ENCODE measurements at places on chromosomes 4 and X.

- no peak for DNase-seq
Measured at GRCh38 chr4:23978002-23978401, 88.2 kb upstream of the PPARGC1A start.

GRCh38 chr4:139508581-139509237 is 47.3 kb downstream of the SETD7 start:
- no peak for DNase-seq

- no peak for DNase-seq
Measured at GRCh38 chr4:8860096-8860891, 11.3 kb downstream of the HMX1 start.

DNA sequence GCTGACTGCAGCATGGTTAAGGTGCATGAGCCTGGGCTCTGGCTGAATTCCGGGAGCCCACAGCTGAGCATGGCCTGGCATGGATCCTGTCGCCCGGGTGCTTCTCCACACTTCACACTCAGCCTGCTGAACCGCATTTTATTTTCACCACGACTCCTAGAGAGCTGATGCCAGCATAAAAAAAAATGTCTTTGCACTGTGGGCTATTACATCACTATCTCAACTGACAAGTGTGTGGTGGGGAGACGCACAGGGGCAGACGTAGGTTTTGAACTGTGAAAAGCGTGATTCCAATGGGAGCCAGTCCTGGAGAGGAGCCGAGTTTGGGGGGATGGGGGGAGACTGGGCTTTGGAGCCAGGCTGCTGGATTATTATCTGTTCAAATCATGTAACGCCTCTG is 36.8 kb downstream of the BCOR start:
- no peak for DNase-seq

DNA sequence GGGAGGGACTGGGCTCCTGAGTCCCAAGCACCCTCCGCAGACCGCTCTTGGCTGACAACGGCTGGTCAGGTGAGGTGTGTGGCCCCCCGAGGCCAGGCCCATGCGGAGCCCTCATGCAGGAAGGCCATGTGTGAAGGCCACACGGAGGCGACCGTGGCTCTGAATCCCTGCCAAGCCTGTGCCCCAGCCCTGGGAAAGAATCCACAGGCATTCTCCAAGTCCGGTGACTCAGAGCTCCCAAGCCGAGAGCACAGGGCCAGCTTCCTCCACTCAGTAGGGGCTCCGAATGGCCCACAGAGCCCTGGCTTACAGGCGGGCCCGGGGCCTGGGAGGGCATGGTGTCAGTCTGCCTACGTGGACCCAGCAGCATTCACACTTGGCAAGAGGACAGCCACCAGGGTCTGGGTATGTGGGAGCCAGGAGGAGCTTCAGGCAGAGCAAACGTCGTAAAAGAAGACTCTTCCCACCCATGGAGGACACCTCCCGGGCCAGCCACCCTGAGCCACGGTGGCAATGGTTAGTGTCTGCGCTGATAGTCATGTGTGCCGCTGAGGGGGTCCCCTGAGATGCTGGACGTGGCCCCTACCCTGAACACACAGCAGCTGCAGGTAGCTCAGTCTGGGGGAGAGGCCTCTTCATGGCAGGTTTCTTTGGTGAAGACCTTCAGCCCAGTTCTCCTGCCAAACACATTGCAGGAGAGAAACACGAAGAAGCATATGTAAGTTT is 105.7 kb downstream of the PSAPL1 start:
- no peak for DNase-seq

DNA sequence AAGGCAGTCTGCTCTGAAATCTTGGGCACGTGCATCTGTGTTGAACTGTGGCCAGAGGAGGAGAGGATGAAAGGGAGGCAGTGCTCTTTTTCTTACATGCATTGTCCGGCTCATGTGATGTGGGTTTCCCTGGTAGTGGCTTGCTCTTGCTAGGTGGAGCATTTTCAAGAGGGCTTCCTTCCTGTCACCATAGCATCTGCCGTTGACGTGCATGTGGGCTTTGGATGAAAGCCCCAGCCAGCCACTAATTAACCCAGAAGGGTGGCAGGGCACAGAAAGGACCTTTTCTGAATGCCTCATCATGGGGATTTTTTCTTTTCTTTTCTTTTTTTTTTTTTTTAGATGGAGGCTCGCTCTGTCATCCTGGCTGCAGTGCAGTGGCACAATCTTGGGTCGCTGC is 121.3 kb downstream of the GPR143 start:
- no peak for DNase-seq

DNA sequence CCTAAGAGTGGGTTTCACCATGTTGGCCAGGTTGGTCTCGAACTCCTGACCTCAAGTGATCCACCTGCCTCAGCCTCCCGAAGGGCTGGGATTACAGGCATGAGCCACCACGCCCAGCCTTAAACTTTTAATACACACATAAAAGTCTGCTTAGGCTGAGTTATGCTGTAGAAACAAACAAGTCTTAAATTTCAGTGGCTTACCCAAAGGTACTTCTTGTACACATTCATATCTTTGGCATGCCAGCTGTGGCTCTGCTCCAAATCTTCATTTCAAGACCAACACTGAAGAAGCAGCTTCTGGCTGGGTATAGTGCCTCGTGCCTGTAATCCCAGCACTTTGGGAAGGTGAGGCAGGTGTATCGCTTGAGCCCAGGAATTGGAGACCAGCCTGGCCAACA is 80.3 kb downstream of the PPEF2 start:
- DNase-seq: no peak

DNA sequence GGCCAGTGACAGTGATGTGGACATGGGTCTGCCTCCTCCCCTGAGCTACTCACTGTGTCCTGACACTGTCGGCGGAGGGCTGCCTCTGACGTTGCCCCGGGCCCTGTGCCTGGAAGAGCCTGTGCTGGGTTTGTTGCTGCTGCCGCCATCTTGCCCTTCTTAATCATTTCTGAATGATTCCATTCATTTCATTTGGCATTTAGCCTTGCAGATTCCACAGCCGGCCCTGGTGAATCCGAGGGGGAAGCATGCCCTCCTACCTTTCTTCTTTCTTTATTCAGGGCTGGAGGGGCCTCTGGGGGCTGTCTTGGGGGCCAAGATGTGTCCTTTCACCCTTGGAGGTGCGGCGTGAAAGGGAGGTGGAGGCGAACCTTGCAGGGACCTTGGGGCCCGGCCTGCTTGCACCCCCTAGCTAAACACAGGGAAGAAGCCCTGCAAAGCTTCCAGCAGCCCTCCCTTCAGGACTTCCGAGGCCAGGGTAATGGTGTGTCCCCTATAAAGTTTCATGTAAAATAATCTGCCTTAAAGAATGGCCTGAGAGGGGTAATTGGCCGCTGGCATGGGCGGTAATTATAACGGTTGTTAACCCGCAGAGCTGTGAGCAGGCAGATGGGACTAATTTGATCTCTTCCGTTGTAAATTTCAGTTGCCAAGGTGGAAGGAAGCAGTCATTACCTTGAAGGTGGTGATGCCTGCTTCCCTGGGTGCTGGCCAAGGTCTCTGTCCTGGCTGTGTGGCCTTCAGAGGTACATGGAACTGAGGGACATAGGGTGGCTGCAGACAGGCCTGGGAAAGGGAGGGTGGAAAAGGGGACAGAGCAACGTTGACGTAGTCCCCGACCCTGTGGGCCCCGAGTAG is 92.3 kb downstream of the PSAPL1 start:
- DNase-seq: no peak

GRCh38 chr4:183918696-183919095 is 13.6 kb downstream of the STOX2 start:
- no peak for DNase-seq

GRCh38 chrX:133586443-133586842 is 171.2 kb upstream of the GPC4 start:
- DNase-seq: no peak

- no peak for DNase-seq
Measured at GRCh38 chr4:5238173-5238572, 186.9 kb downstream of the STK32B start.

- no peak for DNase-seq
Measured at GRCh38 chr4:138572007-138572406, 329.9 kb upstream of the SLC7A11 start.

DNA sequence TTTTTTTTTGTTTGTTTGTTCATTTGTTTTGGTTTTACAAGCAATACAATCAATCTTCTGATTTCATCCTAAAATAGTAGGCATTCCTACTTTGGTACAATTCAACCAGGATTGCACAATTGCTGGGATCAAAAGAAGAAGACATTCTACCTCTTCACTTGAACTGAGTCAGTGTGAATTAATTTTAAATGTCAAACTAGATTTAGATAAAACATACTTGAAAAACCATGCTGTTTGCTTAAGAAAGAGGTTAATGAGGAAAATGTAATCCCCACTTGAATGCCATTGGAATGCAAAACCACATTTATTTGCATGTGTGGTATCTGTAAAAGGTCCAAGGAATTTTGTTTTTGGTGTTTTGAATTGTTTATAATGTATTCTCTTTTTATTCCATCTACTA is 40.5 kb downstream of the HAND2 start:
- no peak for DNase-seq

GRCh38 chrX:118904218-118904617 is 70.2 kb upstream of the LONRF3 start:
- DNase-seq: no peak

DNA sequence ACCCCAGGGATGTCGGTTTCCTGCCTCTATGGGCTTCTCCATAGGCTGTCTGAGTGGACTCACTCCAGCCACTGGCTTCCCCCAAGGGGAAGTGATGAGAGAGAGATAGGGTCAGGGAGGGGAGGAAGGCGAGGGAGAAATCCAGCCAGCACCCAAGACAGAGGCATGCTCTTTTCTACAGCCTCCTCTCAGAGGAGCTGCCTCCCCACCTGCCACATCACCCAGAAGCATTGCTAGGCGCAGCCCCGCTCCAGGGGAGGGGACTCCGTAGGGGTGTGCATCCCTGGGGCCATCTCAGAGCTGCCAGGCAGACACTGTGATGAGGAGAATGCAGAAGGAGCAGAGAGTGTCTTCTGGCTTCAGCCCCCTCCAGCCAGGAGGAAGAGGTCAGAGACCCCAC is 109.5 kb upstream of the NKX1-1 start:
- no peak for DNase-seq

- no peak for DNase-seq
Measured at GRCh38 chrX:31126205-31126604, 54.4 kb upstream of the FTHL17 start.

GRCh38 chr4:10081218-10081606 is 35.4 kb downstream of the WDR1 start:
- DNase-seq: no peak

DNA sequence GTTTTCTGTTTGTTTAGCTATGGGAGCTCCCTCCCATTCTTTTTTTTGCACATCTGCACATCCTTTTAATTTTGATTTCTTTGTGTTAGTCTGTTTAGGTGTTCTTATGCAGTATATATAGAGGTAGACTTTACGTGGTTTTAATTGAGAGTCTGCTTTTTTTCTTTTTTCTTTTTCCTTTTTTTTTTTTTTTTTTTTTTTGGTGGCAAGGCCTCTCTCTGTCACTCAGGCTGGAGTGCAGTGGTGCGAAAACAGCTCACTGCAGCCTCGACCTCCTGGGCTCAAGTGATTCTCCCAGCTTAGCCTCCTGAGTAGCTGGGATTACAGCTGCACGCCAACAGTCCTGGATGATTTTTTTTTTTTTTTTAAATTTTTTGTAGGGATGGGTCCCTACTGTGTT is 68.2 kb downstream of the FAM193A start:
- no peak for DNase-seq

DNA sequence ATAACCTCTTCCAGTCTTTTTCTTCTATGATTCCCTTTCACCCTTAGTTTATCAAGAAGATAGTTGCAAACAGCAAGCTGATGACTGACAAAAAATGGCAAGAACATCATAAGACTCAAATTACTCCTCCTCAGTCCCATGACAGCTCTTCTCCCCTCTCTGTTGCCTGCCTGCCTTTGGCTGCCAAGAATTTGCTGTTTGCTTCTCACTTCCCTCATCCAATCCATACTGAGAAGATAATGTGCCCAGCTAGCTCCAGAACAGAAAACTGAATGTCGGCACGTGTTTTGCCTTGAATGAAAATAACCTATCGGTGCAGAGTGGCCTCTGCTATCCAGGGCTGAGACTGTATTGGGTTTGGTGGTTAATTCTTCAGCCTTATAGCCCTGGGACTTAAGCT is 192.1 kb downstream of the PPARGC1A start:
- no peak for DNase-seq

GRCh38 chr4:142353149-142353738 is 492.9 kb downstream of the INPP4B start:
- DNase-seq: no peak

DNA sequence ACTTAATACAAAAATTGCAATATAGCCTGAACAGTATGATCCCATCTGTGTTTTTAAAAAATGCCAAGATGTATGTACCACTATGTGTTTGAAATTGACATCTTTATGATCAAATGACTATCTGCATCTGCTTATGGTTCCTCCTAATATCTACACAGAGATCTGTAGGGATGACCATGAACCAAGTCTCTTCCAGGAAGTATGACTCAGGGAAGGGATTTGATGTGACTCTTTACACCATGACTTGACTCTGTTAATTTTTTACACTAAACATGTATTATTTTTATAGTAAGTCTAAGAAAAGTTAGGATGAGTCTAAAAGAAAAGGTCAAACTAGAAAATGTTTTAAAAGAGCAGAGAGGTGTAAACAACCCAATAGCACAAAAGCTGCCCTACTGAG is 164.0 kb downstream of the SH3KBP1 start:
- DNase-seq: no peak

GRCh38 chr4:48566034-48566384 is 76.0 kb downstream of the ZAR1 start:
- DNase-seq: no peak

DNA sequence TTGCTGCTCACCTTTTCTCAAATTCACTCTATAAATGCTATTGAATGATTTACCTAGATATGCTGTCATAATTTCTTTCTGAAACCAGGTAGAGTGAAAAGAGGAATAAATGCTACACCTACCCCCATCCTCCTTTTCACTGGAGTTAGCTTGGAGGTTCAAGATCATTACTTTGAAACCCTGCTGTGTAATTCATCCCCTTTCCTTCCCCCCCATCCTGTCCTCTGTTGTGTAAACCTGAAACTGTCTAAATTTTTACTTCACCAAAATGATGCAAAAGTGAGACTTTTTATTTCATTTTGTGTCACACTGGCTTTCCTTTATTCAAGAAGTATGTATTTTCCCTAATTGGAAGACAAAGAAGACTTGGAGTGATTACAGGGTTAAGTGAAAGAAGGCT is 5.4 kb downstream of the ZCCHC18 start:
- no peak for DNase-seq

DNA sequence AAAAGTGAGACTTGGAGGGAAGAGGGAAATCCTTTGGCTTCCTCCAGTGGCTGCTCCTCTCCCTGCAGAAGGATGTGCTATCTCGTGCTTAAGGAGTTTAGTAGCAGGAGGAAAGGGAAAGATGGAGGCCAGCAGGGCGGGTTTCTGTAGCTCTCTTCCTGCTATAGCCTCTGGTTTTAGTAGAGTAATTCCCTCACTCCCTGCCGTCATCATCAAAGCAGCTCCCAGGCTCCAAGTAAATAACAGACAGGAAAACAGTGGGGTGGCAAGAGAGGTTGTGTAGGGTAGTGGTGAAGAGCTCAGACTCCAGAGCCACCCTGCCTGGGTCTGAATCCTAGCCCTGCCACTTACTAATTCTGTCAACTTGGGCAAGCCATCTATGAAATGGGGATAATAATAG is 81.5 kb upstream of the CITED1 start:
- no peak for DNase-seq

- no peak for DNase-seq
Measured at GRCh38 chr4:128848461-128848860, 39.0 kb downstream of the JADE1 start.

GRCh38 chr4:152817331-152817730 is 37.6 kb downstream of the ARFIP1 start:
- DNase-seq: no peak
